NCI-H2081 treated with DMSO at 0.1 percent for 48 hours (cell line): ENCODE measurements at places on chromosomes 5 and 9.

DNA sequence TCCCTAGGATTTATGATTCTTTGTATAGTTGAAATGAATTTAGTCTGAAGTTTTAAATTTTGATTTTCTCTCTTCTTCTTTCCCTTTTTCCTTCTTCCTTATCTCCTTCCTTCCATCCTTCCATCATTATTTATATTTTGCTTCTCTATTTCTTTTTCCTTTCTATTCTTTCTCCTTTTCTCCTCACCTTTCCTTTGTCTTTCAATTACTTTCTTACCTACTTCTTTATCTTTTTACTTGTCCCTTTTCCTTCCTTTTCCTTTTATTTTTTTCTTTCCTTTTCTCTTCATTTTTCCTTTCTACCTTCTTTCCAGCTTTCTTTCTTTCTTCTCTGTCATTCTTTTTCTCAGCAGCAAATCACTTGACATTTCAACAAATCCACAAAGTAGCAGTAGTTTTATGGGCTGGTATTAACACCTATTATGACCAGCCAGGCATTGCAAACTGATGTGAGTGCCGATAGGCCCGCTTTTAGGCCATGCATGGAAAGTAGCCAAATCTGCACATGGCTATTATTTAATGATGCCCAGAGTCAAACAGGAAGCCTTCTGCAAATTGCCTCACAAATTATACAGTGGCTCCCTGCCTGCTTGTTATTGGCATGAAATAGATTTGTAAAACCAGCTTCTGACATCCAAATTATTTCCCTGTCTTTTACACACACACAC is 37.1 kb upstream of the NR3C1 start:
- DNase-seq: peak; percentile 44

DNA sequence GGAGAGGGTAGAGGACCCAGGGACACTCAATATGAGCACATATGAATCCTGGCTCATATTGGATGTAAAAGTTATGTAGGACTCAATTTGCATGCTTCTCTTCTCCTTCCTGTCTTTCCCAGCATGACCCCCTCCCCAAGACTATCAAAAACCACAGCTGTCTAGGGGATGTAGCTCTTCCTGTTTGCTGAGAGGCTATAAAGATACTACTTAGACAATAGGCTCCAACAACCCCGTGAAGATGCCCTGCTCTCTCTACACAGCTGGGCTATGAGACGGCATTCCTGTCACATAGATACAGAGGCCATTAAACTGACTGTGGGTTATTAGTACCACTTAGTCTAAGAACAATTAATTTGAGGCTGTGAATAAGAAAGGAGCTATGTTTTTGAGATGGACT is 56.5 kb upstream of the PCSK1 start:
- no peak for DNase-seq

GRCh38 chr9:134987906-134988700 is 70.4 kb upstream of the FCN1 start:
- no peak for DNase-seq

- DNase-seq: no peak
Observed at GRCh38 chr5:127563136-127563535, 45.7 kb downstream of the PRRC1 start.

- DNase-seq: no peak
Observed at GRCh38 chr5:179345183-179345432, 153 bp downstream of the ADAMTS2 start.
